ENCODE measurements at places on chromosomes 6 and 20.

DNA sequence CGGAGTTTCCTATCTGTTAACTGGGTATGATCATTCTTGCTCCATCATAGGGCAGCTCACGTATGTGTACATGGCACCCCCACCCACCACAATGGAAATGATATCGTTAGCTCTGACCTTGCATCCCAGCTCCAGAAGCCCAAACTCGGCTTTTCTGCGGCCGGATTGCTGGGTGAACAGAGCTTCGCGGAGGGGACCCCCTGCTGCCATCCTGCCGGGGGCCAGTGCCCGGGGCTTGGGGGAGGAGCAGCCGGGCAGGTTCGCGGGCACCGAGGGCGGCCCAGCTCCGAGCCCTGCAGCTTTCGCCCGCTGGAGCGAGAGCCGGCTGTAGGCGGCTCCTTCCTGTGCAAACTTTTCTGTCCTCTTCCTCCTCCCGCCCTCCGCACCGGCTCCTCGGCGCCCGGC is 24.9 kb upstream of the FUCA2 start:
- DNase-seq, result no peak

DNA sequence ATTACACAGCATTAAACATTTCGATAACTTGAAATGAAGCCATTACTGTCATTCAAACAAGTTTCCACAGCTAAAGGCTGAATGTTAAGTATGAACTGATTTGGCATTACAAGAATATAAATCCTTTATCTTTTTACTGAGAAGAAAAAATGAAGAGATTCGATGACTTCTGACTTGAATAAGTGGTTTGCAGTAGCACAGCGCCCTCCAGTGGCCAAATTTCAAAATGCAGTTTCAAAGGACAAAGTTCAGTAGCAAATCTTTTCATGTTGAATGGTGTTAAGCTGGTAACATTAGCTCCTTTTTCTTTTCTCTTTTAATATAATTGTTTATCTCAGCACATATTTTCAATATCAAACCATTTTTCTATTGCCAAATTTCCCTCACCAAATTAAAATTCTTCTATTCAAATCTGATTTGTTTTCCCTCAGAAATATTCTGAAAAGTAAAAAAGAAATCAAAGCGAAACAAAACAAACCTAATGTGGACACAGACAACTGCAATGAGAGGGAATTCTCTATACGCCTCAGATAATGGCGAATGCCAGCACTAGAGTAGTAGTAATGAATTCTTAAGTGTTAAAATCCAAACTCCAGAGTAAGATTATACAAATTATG is 145.7 kb downstream of the BTBD9 start:
- DNase-seq, result peak; percentile 50

DNA sequence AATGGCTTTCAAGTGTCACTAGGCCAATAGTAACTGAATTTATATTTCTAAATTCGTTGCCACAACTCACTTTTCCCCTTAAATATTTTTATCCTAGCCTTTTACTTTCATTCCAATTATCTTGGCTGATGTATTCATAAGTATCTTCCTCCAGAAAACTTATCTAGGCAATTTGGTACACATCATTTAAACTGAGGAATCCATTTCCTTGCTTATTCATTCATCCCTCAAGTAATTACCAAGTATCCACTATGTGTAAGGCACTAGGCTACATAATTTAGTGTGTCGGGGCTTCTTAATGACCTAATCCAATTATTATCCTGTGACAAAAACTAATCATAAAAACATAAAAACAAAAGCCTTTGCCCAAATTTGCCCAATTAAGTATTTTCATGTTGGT is 258.3 kb upstream of the TCF21 start:
- no peak for DNase-seq

DNA sequence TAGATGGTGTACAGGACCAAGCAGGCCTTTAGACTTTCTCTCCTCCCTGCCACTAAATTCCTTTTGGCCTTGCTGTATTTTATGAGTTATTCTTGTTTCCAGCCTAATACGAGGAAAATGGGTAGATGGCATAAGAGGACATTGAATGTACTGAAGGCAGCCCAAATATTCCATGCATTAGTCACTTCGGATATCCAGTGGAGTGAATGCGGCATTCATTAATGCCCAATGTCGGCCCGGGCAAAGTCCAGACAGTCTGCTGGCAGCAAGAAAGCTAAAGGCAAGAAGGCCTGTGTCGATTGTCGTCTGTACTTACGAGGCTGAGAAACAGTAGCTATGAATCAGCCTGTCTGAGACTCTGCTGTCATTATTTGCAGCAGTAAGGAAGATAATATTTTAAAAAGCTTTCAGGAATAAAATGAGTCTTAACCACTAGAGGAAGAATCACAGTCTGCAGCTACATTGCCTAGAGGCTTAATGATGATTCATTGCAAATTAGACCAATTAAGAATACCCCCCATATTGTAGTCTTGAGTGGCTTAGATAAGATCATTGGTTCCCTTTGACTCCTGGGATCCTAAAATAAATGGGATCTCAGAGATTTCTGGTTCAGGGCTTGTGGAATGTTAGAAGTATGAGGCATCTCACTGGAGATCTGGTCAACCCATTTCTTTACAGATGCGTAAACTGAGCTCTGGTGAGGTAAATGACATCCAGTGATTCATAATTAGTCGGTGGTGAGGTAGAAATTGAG is 534.1 kb upstream of the JAG1 start:
- DNase-seq, result no peak

GRCh38 chr20:3696200-3696599 is 14.4 kb upstream of the ADAM33 start:
- DNase-seq, result no peak

GRCh38 chr6:170276369-170277057 is 14.4 kb downstream of the DLL1 start:
- DNase-seq, result no peak

DNA sequence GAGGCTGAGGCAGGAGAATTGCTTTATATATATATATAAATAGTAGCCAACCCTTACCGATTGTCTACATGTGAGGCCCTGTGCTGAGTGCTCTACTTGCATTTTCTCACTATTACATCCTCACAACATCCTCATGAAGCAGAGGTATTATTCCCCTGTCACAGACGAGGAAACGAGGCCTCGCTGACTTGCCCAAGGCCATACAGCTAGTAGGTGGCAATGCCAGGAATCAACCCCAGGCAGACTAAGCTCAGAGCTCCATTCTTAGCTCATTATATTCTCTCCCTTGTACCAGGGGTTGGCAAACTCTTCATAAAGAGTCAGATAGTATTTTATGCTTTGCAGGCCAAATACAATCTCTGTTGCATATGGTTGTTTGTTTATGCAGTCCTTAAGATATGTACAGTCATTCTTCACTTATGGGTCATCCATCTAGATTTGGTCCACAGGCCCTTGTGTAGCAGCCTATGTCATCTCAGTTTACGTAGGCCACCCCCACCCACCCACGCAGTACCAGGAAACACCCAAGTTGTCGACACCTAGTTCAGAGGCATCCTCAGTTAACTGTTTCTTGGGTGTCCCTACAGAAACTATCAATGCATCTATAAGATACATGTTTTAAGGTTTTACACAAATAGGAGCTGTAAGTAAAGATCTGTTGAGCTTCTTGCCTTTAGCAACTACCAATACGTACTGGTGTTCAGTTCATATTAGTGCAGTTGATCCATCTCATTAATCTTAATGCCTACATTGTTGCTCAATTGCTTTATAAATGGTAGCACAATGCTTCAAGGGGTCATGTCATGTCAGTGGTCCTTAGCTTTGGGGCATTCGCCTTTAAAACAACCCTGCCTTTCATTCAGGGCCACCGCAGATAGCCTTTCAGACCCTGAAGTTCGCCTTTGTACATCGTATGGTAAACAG is 3.0 kb downstream of the CASS4 start:
- no peak for DNase-seq

DNA sequence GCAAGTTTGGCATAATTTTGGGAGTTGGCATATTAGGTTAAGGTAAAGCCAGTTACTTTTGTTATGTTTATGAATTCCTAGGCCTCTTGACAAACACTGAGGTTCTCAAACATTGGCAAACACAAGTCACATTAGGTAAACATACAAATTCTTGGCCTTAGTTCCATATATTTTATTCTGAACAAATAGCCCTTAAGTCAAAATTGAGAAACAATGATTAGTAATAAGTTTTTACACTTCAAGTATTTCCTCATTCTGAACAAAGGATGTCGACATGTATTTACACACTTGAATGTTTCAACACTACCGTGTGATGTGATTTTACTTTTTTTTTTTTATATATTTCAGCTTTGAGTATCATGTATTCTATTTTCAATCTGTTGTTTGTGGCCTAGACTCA is 3.8 kb upstream of the ECHDC1 start:
- DNase-seq, result no peak

DNA sequence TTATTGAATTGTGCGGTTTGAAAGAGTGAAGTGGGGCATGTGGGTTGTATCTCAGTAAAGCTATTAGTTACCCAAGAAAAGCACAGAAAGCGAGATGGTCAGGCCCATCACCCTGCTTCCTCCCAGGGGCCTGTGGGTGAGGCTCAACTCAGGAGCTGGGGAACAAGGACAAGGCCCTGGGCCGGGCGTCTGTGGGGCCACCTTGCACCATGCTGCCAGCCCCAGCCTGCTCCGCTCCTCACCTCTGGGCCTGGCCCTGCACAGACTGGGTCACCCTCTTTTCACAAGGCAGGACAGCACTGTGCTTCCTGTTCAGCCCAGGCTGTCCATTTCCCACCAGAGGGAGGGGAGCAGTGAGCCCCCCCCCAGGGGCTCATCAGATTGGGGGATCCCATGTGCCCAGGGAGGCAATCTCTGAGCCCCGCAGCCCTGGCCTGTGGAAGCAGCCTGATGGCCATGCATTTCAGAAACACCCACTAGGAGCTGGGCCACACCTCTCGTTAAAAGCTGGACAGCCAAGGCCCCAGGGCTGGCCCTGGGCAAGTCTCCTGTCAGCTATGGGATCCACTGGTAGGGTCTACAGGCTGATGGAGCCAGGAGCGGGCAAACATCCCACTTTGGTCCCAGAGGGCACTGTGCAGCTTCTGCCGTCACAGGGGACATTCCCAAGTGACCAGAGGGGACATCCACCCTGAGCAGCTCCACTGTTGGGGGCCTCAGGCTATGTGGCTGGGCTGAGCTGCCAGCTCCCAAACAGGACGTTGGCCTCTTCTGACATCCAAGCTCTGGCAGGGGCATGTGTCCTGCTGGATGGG is 55.9 kb downstream of the YTHDF1 start:
- DNase-seq, result no peak

- no peak for DNase-seq
Observed at GRCh38 chr6:1385129-1386037, 4.0 kb upstream of the FOXF2 start.

GRCh38 chr6:27592481-27593199 is 119.7 kb upstream of the ZNF184 start:
- no peak for DNase-seq

DNA sequence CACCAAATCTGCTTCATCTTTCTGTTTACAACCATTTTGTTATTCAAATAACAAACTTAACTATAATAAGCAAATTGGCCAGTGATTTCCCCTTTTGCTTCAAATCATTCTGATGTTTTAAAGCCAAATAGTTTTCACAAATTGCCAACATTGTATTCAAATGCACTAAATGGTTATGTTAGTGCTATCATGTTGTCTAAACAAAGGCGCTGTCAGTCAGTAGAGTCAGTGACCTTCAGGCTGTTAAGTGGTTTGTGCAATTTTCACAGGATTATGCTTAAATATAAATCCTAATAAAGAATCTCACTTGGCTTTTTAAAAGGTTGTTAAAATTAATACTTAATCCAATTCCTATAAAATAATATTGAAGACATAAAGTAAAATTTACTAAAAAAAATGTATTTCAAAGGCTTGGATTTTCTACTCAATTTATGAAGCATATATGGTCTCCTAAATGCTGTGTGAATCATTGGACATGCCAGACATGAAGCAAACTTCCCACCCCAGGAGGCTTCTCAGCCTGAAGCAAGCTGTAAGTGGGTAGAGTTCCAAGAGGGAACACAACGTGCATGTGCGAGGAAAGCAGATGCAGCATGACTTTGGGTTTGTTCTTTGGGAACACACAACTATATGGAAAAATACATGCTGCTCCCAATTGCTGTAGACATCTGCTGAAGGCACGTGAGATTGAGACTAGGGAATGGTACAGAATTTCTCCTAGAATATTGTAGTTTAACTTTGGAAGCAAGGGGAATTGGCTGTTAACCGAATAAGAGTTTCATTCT is 54.9 kb downstream of the RSPO3 start:
- no peak for DNase-seq

DNA sequence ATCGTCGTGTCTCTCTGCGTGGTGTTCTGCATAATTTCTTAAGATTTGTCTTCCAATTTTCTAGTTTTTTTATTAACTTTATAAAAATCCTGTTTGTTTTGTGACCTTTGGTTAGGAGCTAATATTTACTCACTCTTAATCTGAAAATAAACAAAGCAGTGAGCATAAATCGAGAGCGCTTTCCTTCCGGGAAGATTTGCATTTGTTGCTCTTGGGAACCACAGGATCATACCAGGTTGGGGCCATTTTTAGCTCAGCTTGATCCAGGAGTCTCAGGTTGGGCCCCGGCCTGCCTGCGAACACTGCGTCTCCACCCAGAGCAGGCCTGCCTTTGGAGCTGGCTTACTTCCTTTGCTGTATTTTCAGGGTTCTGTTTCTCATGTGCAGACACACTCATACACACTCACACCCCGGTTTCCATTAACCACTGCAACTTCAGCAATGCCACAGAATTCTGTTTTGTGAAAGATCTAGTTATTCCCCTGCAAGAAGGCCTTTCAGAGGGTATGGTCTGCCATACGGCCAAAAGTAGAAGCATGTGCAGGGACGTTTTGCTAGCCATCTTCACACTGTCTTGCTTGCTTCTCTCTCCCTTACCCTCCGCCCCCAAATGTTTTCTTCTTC is 17.3 kb downstream of the BPHL start:
- no peak for DNase-seq

DNA sequence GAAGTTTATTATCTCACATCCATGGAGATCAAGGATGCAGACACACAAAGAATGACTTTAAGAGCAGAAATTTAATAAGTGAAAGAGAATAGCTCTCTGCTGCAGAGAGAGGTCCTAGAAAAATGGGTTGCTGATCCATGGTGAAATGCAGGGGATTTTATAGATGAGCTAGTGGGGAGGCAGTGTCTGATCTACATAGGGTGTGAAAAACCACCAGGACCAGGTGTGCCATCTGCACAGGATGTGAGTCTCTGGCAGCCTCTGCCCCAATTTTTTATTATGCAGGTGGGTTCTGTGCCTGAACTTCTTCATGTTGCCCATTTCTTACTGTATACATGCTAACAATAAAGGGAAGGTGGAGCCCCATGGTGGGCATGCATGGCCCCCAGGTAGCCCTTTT is 19.9 kb upstream of the NANP start:
- DNase-seq, result no peak

- DNase-seq, result peak; percentile 47
Observed at GRCh38 chr20:58705208-58705926, 12.8 kb downstream of the NPEPL1 start.

GRCh38 chr6:118776607-118777549 is 117.1 kb upstream of the ASF1A start:
- peak; percentile 42 for DNase-seq

Measured in amygdala (tissue), 56 donors.